ENCODE measurements at places on chromosomes 11 and 22.
A peak's percentile ranks its signal among the peaks of the same experiment; 100 is the strongest.

DNA sequence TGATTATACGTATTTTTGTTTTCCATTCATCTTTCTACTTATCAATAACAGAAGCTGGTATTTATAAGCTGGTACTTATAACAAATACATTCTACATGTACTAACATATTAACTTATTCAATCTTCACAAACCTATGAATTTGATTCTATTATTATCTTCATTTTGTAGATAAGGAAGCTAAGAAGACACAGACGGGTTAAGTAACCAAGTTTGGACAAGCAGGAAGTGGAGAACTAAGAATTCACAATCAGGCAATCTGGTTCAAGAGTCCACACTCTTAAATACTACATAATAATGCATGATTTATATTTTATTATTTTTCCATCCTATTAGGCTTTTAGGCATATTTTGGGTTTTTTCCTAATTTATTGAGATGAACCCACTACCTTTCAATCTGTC lies 25.0 kb downstream of the FCHSD2 start:
- DNase-seq, result no peak

- no peak for DNase-seq
Observed at GRCh38 chr11:33557201-33557600, 143.4 kb downstream of the C11orf91 start.

- peak; percentile 6 for DNase-seq
Observed at GRCh38 chr11:30914143-30914762, 328.1 kb upstream of the MPPED2 start.

DNA sequence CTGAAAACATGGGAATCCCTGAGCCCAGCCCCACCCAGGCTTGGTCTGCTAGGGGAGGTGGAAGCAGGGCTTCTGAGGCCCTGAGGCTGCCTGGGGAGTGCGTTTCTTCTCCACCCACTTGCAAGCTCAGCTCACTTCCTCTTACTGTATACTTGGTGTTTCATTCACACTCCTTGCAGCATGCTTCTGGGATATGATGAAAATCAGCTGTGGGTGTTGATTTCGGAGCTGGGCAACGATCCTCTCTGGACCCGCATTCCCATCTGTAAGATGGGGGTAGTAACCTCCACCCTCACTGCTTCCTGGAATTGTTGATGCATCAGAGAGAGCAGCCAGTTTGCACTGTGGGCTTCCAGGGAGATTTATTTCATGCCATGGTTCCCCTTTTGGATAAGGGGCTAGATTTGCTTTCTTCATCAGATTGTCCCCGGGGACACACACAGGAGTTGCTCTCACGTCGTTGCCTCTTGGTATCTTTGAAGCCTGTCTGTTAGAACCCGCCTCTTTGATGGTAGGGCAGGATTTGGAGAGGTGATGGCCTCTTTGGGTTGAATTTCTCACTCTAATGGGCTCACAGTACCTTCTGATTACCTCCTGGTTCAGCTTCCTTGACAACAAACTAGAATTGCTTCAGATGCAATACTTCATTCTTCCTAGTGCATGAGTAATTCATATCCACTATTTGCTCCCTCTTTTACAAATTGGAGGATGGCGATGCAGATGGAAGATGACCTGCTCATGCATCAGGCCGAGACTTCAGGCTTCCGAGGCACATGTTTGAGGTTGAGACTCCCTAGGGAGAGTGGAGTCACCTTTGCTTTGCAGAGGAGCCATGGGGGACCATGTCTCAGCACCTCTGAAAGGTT lies 40.4 kb downstream of the BCR start:
- no peak for DNase-seq

DNA sequence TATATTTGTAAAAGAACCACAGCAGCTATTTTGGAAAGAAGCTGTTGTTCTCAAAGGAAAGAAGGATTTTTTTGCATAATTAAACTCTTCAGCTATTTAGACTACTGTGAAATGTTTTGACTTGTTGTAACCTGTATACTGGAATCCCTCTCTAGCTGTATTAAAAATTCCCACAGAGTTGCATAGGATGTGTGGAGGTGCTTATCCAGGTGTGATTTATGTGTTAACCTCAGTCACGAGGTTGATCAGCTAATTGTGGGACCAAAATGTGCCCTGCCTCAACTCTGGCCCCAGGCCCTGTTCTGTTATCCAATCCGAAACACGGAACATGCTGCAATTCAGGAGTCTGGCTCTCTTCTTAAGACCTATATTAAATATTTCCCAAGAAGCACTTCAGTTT lies 70.1 kb downstream of the LIF start:
- DNase-seq, result no peak

GRCh38 chr22:37230673-37231405 lies 13.2 kb downstream of the RAC2 start:
- DNase-seq, result peak; percentile 87

GRCh38 chr11:35163702-35164496 lies 24.9 kb downstream of the CD44 start:
- DNase-seq, result peak; percentile 70

- no peak for DNase-seq
Observed at GRCh38 chr11:69158301-69159149, 2.8 kb downstream of the SMIM38 start.

GRCh38 chr11:119615003-119615881 lies 113.8 kb downstream of the NECTIN1 start:
- peak; percentile 29 for DNase-seq

- DNase-seq, result no peak
Observed at GRCh38 chr11:2179516-2179915, 7.9 kb upstream of the TH start.

GRCh38 chr11:1571760-1572196 lies 293 bp downstream of the DUSP8 start:
- no peak for DNase-seq

- no peak for DNase-seq
Observed at GRCh38 chr11:66331542-66332370, 4.5 kb downstream of the RIN1 start.

GRCh38 chr22:38755155-38755910 lies 465 bp downstream of the SUN2 start:
- peak; percentile 61 for DNase-seq

- no peak for DNase-seq
Observed at GRCh38 chr11:47107744-47108143, 68.9 kb downstream of the ARFGAP2 start.

DNA sequence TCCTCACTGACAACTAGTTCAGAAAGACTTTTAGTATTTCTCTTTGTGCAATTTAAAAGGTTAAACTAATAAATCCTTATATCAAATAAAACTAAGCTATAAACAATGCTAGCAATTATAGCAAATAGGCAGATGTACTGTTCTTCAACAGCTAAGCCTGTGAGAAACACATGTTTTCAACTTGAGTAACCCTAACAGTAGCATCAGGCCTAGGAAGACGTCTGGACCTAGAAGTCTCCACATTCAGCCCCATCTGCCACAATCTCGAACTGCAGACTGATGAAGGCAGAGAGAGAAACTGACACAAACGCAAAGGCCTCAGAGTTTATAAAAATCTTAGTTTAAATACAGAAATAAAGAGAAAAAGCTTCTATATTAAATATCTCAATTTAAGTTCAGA lies 2.5 kb downstream of the ST13 start:
- no peak for DNase-seq

GRCh38 chr22:48395201-48395600 lies 1432.5 kb downstream of the BRD1 start:
- no peak for DNase-seq

DNA sequence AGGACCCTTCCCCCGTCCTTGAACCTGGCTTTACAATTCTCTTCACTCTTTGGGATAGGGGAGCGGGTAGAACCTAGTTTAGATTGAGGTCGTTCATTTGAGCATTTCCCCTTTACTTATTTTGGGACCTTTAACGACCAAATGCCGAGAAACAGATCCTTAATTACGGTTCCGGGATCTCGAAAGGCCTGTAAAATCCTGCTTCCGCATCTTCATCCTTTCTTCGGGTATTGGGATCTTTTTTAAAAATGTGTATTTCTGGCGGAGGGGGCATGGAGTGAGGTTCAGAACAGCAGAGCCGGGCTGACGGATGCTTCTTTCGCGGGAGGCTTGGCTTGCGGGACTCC lies 395 bp upstream of the HIPK3 start:
- no peak for DNase-seq

Measured in activated CD4-positive, alpha-beta T cell treated with anti-CD3 and anti-CD28 coated beads, Interleukin-2, amount 50 U/mL, for 16 hours (primary cell).